Stimulated activated naive CD8-positive, alpha-beta T cell treated with anti-CD3 and anti-CD28 coated beads, Interleukin-15, amount 100 ng/mL, for 72 hours (primary cell): ENCODE measurements at places on chromosomes 3 and 15.

DNA sequence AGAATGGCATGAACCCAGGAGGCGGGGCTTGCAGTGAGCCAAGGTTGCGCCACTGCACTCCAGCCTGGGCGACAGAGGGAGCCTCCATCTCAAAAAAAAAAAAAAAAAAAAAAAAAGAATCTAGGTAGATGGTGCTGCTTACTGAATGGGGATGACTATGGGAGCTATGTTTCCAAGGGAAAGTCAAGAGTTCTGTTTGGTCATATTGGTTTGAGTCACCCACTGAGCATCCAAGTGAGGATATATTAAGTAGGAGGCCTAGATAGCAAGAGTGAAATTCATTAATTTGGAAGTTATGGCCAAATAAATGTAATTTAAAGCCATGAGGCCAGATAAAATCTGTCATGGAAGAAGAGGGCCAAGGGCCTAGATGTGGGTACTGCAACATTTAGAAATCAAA lies 9.0 kb upstream of the UACA start:
- no peak for DNase-seq

- no peak for DNase-seq
These were observed 130.0 kb upstream of the NR2F2 start for GRCh38 chr15:96200357-96200967.

DNA sequence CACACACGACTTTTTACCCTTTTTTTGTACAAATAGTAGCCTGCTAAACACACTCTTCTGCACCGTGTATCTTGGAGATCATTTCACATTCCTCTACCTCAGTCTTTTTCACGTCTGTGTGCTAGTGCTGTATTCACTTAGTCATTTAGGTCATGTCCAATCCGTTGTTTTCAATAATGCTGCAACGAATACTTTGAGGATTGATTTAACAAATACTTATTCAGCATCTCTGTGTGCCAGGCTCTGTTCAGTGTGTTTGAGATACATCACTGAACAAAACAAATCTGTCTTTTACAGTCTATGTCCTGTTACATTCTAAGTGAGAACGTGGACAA lies 882 bp downstream of the JMJD7 start:
- DNase-seq = no peak

DNA sequence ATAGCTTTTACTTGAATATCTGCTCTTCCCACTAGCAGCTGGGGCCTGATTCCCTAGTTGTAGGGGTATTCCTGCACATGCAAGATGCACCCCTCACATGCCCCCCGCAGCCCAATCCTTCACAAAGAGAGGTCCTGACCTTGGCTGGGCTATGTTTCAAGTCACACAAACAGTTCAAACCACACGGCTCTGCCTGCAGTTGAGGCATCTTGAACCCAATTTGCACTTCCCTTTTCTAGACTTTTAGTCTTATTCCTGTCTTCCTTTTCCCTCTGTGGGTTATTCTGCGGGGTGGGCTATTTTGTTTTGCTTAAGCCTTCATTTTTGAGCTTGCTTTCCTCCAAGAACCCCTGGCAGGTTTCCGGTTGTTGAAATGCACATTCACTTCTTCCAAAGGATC lies 13.3 kb upstream of the CCR1 start:
- DNase-seq = no peak

GRCh38 chr3:13514639-13515435 lies 34.1 kb upstream of the FBLN2 start:
- no peak for DNase-seq

DNA sequence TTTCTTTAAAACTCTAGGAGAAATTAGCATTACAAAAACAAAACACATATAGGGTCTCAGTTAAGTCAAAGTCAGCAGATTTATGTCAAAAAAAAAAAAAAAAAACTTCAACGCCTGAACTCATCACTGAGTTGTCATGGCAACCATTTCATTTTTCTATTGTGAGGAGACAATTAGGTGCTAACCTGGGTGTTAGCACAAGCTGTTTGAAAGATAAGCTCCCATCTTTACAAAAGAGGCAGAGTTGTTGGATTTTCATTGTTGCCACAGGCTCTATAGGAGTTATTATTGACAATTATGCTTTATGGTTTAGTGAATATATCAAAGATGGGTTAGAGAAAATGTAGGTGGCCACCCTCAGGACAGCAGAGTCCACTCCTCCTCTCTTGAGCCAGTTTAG lies 806.9 kb downstream of the GRM7 start:
- no peak for DNase-seq

- no peak for DNase-seq
These were observed 4.8 kb downstream of the PPP1R14D start for GRCh38 chr15:40823572-40824343.

DNA sequence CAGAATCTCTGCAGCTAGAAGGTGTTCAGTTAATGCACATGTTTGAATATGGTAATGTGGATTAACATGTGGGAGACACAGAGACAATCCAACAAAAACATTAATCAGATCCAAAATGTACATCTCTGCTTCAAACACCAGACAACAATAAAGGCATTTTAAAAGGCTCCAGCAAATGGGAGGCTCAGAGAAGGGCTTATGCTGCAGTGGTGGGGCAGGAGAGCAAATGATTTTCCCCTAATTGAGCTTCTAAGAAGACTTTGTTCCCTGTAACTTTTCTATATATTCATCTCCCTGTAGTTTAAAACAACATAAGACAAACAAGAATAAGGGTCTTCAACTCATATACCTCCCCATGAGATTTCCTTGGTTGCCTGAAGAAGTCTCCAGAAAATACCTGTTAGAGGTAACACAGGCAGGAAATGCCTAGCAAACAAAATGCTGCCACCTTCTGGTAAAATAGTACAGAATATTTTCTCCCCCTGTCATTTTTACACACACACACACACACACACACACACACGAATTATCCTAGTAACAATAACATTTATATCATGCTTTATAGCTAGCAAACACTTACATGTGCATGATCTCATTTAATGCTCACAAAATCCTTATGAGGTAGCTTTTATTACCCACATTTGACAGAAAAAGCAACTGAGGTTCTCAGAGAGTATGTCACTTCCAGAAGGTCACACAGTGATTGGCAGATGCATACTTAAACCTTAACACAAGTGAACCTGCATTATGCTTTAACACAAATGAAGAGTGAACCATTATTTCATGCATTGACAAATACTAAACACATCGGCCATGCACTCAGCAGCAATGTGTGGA lies 123.4 kb upstream of the MB21D2 start:
- peak; percentile 12 for DNase-seq

DNA sequence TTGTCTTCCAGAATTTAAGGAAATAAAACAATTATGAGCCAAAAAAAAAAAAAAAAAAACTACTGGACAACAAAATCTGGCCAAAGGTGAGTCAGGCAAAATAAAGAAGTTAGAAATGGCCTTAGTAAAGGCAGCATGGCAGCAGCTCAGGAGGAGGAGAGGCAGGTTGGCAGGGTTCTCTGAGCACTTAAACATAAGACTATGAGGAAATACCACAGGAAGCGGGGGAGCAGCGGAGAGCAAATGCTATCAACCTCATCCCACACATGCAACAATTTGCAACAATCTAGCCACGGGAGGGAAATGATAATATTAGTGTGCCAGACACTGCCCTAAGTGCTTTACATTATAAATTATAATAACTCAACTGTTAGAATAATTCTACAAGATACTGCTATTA lies 247.3 kb upstream of the NSMCE3 start:
- DNase-seq = no peak

DNA sequence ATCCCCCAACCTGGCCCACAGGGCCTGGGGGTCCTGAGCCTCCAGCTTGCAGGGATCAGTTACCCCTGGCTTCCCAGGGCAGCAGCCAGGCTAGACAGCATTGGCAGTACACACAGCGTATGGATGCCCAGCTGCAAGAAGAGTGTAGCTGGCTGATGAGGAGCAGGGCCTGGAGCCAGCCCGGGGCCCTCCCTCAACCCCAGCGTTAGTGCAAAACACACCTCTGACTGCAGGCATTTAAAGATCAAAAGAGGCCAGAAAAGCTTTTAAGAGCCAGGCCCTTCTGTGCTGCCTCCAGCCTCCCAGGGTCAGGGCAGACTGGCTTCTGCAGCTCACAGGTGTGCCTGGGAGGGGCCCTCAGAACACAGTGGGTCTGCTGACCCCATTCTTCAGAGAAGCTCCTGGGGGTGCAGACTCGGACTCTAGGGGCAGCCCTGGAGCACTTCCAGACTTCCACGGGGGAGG lies 110.6 kb downstream of the ETFA start:
- DNase-seq = no peak

GRCh38 chr3:175118382-175118941 lies 259.3 kb downstream of the NAALADL2 start:
- DNase-seq = no peak

GRCh38 chr3:194472290-194472920 lies 14.4 kb downstream of the ATP13A3 start:
- DNase-seq = no peak

- DNase-seq = no peak
These were observed 236.6 kb downstream of the KCNH8 start for GRCh38 chr3:19384868-19385267.

DNA sequence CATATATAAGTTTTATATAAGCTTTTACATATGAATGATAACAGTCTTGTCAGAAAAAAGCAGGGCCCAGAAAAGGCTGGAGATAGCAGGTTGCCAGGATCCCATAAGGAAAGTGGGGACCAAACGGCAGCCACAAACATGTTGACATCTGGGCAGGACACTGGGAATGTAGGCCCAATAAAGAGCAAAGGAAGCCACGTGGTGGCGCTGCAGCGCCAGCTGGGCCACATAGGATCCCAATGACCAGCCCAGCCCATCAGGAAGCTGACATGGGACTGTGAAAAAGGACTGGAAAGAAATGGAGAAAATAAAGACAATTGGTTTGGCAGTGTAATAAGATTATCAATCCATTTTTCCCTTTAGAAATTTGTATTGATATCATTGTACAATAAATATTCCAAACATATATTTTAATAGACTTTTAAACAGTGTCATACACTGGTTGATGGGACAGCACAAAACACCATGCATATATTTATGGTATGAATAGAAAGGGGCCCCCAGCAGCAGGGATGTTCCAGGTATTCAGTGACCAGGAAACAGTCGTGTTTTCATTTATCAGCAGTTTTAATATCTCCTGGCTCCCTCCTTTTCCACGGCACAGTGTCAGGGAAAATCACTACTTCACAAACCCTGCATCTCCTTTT lies 89.0 kb upstream of the STRIT1 start:
- no peak for DNase-seq

DNA sequence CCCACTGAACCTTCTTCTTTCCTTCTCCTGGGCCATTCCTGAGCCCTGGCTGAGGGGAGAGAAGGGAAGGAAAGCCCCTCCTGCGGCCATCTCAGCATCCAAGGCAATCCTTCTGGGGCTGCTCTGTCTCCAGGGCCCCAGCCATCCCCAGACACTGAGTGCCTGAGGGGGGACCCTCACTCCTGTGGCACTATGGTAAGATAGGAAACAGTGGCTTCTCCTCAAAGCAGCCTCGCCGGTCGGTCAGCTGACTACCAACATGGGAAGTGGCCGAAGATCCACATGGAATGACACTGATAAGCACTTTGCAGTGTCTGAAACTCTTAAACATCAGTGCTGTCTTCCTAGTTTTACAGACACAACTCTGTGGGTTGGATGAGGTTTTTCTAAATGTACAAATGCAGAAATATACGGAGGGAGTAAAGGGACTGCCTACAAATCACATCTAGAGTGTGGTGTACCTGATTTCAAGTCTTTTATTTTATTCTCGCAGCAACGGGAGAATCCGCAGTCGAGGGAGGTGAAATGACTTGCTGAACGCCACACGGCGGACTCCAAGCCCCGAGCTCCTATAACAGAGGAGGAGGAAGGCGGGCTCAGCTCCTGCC lies 973 bp upstream of the ITPKA start:
- DNase-seq = no peak

DNA sequence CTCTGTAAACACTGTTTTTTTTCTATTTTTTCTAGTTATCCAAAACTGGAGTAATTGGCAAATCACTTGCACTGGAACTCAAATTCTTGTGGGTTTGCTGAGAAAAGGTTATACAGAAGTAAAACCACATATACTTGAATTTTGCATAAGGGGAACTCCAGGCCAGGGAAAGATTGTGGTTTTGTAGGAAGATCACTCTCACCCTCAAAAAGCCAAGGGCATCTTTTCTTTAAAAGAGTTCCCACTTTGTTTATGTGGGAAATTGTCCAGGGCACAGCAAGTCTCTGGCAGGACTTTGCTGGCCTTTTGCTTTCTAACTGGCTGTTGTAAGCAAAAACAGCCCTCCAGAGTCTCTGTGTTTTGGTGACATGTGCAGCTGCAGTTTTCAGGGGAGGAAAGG lies 340.3 kb upstream of the RBMS3 start:
- DNase-seq = no peak

- DNase-seq = no peak
These were observed 447.2 kb upstream of the CCDC54 start for GRCh38 chr3:106930086-106930485.

GRCh38 chr3:49132437-49133225 lies at the start of gene LAMB2:
Gene LAMB2, minus strand, starts transcription at chr3:49133050. Its CDS starts 183 bp downstream, at chr3:49132867.
- no peak for DNase-seq

DNA sequence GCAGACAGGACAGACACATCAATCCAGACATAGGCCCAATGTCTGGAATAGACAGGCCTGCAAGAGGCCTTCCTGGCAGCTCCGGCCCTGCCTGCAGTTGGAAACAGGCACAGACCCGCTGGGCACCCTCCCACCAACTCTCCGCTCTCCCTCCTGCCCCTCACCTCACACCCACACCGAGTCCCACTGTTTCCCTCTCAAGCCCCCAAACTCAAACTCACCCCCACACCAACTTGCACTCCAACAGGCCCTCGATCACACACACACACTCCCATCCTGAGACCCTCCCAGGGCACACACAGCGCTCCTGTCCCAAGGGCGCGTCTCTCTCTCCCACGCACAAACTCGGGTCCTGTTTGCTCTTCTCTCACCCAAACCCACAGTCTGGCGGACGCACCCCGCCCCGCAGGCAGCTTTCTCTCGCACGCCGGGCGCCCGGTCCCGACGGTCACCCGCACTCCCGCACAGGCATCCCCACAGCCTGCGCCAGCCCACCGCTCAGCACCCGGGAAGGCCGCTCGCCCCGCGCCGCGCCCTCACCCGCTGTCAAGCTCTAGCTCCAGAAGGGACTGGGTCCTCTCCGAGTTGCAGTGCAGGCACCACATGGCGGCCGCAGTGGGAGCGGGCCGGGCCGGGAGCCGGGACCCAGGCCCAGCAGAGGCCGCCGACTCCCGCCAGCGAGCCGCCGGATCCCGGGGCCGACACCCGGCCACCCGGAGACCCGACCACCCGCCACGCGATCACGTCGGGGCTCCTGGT lies 106.2 kb downstream of the IQSEC1 start:
- no peak for DNase-seq

DNA sequence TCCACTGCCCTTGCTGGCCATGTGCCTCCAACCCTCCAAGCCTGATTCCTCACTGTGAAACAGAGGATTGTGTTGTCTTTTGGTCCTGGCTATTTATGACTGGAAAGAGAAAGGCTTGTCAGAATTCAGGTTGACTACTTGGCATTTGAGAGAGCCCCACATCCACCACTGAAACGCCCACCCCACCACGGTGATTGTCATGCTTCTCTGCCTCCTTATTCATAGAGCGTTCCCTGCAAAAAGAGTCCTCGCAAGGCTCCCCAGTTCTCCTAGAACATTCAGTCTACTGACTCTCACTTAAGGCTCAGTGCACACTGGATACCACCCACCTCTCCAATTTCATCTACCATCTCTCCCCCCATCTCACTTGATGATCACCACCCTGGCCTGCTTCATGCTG lies 162.9 kb upstream of the WNT5A start:
- DNase-seq = no peak

GRCh38 chr3:58049143-58049785 lies 41.0 kb downstream of the FLNB start:
- no peak for DNase-seq
